ENCODE measurements at places on chromosomes 12 and 14. TPM values are rescaled to one million over a fixed set of nuclear protein-coding genes. Genes with fewer than 3 reads are reported as not detected.

SERPINA10 gene
- total RNA-seq: not detected

GCH1 gene
- total RNA-seq: 16.7 TPM

SLC17A8 gene
- not detected for total RNA-seq

RD3L gene
- not detected for total RNA-seq

SRRM4 gene
- total RNA-seq: 0.02 TPM

MANSC4 gene
- not detected for total RNA-seq

CCDC175 gene
- not detected for total RNA-seq

FLRT2 gene
- 0.17 TPM for total RNA-seq

PLEKHD1 gene
- 1.2 TPM for total RNA-seq

BTG1 gene
- 57.3 TPM for total RNA-seq

CCDC196 gene
- not detected for total RNA-seq

GPR84 gene
- total RNA-seq: not detected

ZDHHC22 gene
- total RNA-seq: 0.10 TPM

ATP5F1B gene
- 1,051 TPM for total RNA-seq
